ENCODE measurements at places on chromosomes 1 and 21.
A peak's percentile ranks its signal among the peaks of the same experiment; 100 is the strongest.

DNA sequence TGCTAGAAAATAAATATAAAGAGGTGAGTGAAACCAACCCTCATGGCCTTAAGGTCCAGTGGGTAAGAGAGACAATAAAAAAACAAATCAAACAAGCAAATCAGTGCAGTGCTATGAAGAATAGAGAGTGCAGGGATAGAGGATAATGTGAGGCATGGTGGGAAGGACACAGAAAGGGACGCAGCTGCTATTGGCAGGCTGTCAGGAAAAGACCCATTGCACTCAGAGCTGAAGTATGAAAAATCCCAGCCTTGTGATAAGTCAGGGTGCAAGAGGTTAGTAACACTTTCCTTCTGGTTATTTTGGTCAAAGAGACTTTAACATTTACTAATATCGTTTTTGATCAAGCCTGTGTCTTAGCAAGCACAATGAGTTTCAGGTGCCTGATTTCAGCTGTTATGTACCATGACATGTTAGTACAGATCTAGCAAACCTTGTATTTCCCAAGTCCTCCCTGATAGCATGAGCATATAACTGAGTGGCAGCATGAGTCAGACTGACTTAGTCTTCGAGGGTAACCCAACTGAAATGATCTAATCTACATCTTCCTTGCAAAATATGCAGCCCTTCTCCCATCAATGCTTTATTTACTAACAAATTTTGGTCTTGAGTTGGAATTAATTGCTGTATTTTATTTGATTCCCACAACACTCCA is 31.7 kb downstream of the CHML start:
- DNase-seq = peak; percentile 35

DNA sequence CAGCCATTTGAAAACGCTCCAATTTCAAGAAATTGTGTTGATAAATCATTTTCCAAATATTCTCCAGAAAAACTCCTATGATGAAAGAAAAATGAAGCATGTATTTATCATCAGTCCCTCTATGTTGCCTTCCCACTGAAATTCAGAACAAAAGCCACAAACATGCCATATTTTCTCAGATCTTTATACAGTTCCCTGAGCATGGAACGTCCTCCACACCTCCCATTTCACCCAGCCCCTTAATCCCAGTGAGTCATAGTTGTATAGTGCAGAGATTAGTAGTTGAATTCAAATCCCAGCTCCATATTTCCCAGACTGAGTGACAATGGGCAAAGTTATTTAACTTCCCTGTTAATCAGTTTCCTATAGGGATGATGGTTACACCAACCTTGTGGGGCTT is 20.6 kb upstream of the NPL start:
- DNase-seq = no peak

DNA sequence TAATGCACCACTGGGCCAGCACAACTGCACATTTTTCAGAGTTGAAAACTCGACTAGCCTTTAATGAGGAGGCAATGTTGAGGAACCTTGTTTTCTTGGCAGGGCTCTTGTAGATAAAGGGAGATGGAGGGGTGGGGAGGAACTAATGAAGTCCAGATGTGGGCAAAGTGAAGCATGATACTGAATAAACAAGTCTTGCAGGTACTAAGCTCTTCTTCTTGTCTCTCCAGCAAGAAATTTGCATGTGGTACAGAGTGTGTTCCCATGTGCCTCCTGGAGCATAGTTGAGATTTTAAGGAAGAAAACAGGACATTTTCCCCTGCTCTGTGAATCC is 47.0 kb downstream of the PLPP3 start:
- no peak for DNase-seq

- DNase-seq = peak; percentile 55
Observed at GRCh38 chr1:175154629-175155472, 37.7 kb downstream of the KIAA0040 start.

DNA sequence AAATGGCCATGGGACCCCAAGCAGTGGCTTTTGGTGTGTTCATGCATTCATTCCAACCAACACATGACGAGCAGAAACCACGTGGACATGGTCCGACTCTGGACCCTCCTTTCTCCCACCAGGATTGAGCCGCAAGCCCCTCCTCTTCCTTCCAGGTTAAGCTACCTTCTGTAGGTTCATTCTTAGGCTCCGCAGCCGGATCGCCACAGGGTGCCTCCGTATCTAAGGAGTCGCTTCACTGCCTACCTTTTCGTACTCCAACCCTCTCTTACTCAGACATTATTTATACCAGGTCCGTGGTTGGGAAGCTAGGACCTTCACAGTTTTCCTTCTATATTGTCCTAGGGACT is 63.6 kb downstream of the RHBG start:
- no peak for DNase-seq

GRCh38 chr1:85445906-85446305 is 19.1 kb downstream of the DDAH1 start:
- no peak for DNase-seq

- DNase-seq = no peak
Observed at GRCh38 chr21:38995731-38996130, 187.5 kb downstream of the PSMG1 start.

- no peak for DNase-seq
Observed at GRCh38 chr1:1347663-1348419, 1.4 kb downstream of the DVL1 start.

GRCh38 chr1:236565530-236565929 is 38.8 kb downstream of the HEATR1 start:
- no peak for DNase-seq

DNA sequence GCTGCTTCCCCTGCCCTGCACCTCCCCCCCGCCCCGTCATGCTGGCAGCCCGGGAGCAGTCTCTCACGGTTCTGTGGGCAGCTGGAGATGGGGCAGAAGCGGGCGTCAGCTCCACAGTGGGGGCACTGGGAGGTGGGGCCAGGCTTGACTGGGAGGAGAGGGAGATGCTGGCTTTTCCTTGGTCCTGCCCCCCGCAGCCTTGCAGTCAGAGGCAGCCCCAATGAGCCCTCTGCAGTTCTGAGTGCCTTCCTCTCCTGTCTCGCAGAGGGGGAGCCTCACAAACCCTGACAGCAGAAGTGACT is 21.7 kb downstream of the ARHGEF10L start:
- peak; percentile 48 for DNase-seq

GRCh38 chr1:1562556-1563195 is 12.0 kb downstream of the SSU72 start:
- DNase-seq = no peak

DNA sequence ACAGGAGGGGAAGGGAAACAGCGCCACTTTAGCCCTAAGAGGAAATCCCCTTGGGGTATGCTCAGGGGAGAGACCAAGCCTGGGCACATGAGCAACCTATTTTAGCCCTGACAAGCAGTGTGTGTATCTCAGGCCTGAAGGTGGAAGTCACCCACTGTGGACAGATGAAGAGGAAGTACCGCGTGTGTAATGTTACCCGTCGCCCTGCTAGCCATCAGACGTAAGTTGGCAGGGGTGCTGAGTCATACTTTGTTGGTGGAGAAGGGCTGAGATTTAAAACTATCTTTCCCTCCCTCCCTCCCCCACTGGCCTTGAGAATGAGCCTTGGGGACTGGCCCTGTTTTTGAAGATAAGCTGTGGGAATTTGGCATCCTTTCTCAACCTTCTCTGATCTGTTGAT is 11.2 kb downstream of the AGO1 start:
- DNase-seq = no peak

GRCh38 chr1:210822932-210823331 is 311.0 kb downstream of the KCNH1 start:
- DNase-seq = no peak

DNA sequence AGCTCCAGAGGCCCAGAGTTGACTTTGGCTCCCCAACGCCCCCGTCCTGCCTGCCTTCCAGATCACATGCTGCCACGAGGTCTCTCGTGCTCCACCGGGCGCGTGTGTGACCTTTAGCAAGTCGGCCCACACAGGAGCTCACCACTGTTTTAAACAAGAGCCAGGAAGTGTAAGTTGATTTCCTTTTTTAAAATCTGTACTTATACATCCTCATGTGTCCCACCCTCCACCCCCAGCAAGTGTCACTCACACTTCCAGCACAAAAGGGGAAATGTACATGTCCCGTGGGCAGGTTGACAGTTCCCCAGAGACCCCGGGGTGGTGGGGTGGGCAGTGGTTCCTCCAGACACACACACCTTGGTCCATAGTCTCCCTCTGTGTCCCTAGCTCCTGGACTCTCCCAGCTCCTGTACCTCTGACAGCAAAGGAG is 84.4 kb downstream of the STUM start:
- DNase-seq = no peak

GRCh38 chr1:19444296-19445021 is 40.9 kb downstream of the CAPZB start:
- no peak for DNase-seq

DNA sequence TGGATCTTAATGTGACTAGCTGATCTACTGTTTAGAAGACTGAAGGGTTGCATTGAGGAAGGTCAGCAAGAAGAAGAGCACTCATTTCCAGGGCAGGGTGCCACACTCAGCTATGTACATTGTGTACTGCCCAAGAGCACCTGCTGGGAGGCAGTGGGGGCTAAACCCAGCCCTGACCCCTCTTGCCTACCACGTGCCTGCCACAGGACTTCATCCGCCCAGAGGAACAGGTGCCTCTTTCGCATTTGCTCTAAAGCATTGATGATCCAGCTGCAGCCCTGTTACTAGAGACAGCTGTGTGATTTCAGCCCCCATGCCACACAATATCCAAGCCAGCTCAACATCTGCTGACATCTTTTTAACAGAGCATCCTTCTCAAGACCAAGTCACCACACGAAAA is 341.8 kb downstream of the LMX1A start:
- no peak for DNase-seq

DNA sequence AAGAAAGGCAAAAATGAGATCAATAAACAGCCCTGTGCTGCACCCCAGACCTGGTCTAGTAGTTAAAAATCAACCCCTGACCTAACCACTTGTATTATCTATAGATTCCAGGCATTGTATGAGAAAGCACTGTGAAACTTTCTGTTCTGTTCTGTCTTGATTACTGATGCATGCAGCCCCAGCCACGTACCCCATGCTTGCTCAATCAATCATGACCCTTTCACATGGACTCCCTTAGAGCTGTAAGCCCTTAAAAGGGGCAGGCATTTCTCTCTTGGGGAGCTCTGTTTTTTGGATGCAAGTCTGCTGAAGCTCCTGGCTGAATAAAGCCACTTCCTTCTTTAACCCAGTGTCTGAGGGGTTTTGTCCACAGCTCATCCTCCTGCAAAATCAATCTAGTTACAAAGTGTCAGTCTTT is 24.2 kb upstream of the CD34 start:
- peak; percentile 13 for DNase-seq

DNA sequence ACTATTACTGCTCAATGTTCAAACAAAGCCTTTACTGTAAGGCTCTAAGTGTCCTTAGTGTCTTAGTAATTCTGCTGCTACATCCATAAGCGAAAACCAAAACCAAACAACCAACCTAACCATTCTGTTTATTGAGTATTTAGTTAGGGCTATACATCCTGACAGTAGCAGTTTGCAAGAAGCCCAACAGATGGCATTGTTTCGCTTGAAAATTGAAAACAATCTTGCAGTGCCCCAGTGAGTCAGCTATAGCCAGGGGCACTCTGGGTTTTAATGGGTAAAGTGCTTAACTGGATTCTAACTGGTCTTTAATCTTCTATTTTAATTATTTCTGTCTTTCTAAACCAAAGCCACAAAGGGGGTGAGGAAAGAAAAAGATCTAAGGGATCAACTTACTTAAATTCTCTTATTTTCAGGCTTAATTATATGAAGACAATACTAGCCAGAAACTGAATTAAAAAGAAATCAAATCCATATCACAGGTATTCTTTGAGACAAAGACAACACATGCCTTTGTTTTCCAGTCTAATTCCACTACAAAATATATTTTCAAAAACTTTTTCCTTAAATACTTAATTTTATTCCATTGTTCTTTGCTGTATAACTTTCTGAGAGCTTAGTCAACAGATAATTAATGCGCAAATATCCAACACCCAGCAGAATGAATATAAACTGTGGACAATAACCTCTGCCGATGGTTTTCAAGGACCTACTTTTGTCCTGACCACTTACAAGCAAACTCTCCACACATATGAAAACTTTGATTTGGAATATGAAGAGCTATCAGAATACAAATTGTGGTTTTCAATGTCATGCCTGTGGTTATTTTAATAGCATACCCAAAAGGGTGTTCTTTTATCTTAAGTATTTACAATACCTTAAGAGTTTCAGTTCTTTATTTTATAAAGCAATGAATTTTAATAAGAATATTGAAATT is 15.2 kb downstream of the POGZ start:
- peak; percentile 67 for DNase-seq

DNA sequence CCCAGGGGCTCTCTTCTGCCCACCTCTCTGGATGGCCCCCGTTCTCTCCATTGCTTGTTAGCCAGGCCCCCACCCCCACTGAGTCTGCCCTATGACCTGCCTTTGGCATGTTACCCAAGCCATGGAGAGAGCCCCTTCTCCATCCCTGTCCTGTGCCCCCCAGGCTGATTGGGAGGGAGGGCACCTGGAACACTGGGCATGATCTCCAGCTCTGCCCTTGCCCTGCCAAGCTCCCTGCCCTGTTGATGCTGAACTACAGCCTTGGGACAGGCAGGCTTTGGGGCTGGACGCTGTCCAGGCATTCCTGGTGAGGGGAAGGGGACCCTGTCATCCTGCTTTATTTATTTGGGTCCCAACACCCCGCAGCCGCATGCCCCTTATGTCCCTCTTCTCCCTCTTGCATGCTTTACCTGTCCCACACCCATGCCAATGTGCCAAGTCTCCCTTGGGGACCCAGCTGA is 10.7 kb downstream of the TRIM46 start:
- no peak for DNase-seq
